ENCODE measurements at places on chromosomes 7 and 10.

GRCh38 chr10:132054564-132054963 is 11.2 kb upstream of the JAKMIP3 start:
- DNase-seq = peak; percentile 31

- DNase-seq = no peak
Observed at GRCh38 chr7:129452589-129453231, 18.5 kb downstream of the STRIP2 start.

DNA sequence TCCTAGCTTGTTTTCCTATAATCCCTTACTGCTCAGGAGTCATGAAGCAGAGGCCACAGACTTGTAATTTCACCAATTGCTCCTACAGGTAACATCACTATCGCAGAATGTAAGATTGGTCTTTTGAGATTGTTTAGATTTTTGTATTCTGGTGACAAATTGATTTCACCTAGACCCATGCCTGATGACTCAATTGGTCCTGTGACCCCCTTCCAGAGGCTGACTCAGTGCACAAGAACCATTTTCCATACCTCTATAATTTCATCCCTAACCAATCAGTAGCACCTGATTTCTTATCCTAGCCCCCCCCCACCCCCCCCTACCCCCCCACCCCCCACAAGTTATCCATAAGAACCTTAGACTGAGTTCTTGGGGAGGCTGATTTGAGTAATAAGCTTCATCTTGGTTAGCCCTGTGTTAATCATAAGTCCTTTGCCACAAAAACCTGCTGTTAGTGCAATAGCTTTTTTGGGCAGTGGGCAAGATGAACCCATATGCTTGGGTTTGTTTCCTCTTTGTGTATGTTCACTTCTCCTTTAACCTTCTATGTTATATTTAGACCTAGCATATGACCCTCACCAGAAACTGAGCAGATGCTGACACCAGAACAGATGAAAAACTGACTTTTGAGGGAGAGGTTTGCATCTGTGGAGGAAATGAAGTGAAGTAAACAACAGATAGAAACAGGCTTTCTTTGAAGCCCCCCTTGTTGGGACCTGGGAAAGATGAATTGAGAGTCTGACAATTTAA is 187.1 kb downstream of the KIF20B start:
- no peak for DNase-seq

DNA sequence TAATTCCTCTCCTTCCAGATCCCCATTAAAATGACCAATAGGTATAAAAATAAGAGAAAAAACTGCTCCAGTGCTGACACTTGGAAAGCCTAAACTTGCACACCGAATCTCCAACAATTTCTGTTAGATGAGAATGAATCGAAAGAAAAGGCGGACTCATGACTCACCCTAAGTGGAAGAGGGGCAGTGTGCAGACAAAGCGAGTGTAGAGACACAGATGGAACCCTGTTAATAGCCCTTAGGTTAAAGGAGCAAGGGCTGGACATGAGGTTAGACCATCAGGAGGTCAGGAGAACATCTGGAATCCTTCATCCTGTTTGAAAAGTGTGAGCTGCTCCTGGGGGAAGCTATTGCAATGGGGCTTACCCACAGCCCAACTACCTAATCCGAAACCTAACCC is 103.4 kb upstream of the GLI3 start:
- DNase-seq = no peak

- DNase-seq = no peak
Observed at GRCh38 chr10:23063973-23064812, 31.2 kb upstream of the MSRB2 start.

DNA sequence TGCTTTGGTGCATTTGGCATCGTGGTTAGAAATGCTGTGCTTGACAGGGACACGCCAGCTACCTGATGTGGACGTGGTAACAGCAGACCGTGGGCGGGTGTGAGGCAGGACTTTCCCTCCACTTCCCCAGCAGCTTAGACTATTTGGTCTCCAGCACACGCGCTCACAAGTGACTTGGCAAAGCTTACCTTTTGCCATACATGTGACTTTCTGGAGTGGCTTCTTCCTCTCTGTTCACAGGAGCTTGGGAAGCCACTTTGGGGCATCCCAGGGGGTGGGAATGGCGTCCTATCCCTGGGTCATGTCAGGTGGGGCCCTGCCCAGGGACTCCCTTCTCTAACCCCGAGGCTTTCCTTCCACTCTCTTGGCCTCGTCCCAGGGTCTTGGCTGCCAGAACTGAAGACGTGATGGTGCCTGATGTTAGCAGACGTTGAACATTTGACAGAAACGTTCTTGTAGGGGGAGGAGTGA is 228.7 kb upstream of the KLF6 start:
- DNase-seq = no peak

DNA sequence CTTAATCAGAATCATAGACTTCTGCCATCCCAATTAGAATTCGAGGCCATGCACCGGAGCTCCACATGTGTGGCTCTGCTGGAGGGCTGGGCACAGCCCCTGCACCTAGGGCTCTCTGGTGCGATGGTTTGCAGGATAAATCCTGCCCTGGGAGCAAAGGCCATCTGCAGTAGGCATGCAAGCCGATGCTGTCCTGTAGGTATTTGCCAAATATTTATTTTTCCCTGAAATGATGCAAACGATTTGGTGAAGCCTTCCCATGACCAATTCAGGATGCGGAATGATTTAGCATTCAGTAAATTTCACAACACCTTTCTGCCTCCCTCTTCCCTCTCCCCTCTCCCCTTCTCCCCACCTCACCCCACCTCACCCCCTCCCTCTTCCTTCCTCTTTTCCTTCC is 170.6 kb downstream of the EBF3 start:
- no peak for DNase-seq

GRCh38 chr10:102646610-102647442 is 2.5 kb downstream of the TRIM8 start:
- DNase-seq = peak; percentile 63

DNA sequence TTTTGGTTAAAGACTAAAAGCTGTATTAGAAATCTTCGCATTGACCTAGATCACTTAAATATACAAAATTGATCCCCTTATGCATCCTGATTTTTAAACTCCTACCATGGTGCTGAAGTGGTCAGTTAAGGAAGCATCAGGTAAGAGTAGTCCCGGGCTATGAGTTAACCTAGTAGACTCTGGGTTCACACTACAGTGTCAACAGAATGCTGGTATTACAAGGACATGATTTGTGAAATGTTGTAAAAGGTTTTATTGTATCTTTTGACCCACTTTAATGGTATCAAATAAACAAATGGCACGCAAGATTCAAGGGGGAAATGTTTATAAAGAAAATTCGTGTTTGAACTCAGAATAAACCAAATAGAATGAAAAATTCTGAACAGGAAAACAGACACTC is 36.8 kb downstream of the RTKN2 start:
- no peak for DNase-seq

DNA sequence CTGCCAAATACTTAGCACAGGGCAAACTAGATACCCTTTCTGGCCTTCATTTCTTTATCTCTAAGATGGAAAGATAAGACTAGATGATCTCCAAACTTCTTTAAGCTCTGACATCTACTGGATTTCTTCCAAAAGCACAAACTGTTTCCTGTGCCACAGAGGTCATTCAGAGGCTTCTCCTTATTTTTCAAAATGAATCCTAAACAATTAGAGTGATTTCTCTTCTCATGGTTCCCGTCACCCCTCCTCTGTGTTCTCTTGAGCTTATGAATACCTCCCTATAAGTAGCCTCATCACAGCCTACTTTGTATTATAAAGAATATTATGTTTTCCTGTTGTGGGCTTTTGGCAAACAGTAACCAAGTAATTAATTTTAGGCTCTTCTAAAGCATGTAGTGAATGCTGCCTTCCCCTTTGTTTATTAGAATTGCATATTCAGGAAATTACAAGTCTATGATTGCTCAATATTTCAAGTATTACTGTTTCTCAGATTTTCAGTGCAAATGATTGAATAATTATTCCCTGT is 179.5 kb downstream of the REEP3 start:
- no peak for DNase-seq

DNA sequence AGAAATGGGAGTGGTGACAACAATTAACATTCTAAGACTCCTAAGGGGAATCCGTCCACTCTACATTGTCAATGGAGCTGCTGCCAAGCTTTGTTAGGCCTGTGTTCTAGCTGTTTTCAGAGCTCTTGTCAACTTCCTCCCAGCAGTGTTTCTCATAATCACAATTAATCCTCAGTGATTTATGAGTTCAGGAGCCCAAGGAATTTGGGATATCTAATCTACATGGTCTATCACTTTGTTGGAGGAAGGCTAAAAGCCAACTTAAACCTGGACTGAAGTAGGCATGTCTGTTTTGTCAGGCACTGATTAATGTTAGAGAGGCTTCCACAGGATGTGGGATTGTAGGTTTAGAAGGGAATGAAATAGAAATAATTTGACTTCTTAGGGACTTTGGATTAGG is 10.2 kb upstream of the OR2F2 start:
- DNase-seq = no peak

DNA sequence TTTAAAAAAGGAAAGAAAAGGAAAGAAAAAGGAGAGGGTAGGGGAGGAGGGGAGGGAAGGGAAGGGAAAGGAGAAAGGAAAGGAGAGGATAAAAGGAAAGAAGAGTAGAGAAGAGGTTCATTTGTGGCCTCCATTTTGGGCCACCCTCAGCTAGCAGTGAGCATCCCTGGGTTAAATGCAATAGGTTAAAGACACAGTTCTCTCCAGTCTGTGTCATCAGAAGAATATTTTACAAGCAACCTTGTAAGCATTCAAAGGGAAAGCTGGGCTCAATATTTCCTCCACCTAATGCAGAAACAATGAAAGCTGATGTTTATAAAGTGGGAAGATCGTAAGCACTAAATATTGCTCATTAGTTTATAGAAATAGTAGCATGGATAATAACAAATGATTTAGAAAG is 219.1 kb upstream of the PITRM1 start:
- no peak for DNase-seq

DNA sequence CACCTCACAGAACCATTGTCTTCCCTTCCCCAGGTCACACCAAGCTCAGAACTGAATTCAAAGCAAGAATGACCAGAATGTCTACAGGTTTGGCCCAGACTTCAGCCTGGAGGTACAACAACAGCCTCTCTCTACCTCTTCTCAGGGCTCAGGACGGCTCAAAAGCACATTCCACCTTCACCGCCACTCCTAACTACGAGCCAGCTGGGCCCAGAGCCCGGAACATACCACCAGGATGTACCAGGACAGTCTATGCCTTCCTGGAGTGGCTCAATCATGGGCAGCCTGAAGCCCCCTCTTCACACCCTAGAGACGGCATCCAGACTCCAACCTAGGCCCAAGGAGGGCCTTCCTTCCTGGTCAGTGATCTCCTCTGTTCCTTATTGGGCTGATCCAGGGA is 41.6 kb downstream of the ANXA8 start:
- DNase-seq = no peak

- no peak for DNase-seq
Observed at GRCh38 chr10:131072651-131073468, 238.7 kb downstream of the TCERG1L start.

GRCh38 chr10:100033766-100034418 is 24.1 kb upstream of the DNMBP start:
- DNase-seq = no peak

GRCh38 chr10:62980687-62981086 is 152.4 kb upstream of the NRBF2 start:
- peak; percentile 27 for DNase-seq

DNA sequence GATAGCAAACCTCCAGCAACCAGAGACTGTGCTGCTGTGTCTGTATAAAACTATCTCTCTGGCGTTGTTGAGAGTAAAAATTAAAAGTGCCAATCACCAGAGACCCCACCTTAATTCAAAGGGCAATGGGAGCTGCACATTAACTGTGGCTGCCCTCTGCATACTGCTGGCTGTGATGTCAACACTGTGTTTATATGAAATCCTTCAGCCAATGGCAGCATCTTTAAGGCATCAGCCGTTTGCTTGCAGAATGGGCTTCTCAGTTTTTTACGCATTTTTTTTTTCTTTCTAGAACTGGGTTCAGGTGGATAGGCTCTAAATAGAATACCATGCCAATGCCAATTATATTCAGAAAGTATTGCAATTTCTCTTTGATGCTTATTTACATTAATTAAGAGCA is 47.7 kb downstream of the CHN2 start:
- DNase-seq = no peak

DNA sequence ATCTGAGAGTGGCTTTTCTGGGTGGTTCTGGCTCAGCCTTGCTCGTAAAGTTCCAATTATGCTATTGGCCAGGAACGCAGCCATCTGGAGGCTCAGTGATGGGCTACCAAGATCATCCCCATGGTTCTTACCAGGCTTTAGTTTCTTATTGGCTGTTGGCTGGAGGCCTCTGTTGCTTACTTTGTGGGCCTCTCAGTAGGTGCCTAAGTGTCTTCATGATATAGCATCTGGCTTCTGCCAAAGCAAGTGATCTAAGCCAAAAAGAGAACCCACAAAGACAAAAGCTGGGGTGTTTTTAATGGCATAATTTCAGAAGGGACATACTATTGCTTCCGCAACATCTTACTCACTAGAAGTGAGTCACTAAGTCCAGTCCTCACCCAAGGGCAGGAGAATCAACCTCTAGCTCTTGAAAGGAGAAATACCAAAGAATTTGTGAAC is 132.0 kb upstream of the MDFIC start:
- DNase-seq = peak; percentile 77

DNA sequence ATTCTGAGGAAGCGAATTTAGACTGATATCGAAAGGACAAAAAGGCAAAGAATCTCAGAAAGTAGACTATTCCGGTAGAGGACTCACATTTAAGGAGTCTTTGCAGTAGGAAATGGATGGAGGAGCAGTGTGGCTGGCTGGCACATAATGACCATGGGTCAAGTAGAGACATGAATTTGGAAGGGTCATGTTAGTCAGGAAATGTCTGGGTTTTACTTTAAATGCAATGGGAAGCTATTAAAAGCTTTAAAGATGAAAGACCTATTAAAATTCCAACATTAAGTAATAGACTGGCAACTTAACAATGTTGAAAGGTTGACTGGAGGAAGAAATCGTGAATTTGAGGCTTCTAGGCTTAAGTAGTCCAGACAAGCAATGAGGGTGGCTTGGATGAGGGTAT is 90.0 kb upstream of the SEMA3C start:
- DNase-seq = peak; percentile 22

GRCh38 chr7:148563583-148564274 is 26.8 kb upstream of the C7orf33 start:
- no peak for DNase-seq
